MCF 10A (cell line): ENCODE measurements at places on chromosomes 4 and X.

- peak; percentile 8 for DNase-seq
Measured at GRCh38 chr4:183832776-183833450, 72.2 kb upstream of the STOX2 start.

- DNase-seq, result no peak
Measured at GRCh38 chr4:83250687-83251446, 33.7 kb downstream of the COQ2 start.

- DNase-seq, result no peak
Measured at GRCh38 chr4:22814906-22815305, 122.2 kb downstream of the GBA3 start.

- peak; percentile 38 for DNase-seq
Measured at GRCh38 chr4:142282870-142283431, 563.1 kb downstream of the INPP4B start.

DNA sequence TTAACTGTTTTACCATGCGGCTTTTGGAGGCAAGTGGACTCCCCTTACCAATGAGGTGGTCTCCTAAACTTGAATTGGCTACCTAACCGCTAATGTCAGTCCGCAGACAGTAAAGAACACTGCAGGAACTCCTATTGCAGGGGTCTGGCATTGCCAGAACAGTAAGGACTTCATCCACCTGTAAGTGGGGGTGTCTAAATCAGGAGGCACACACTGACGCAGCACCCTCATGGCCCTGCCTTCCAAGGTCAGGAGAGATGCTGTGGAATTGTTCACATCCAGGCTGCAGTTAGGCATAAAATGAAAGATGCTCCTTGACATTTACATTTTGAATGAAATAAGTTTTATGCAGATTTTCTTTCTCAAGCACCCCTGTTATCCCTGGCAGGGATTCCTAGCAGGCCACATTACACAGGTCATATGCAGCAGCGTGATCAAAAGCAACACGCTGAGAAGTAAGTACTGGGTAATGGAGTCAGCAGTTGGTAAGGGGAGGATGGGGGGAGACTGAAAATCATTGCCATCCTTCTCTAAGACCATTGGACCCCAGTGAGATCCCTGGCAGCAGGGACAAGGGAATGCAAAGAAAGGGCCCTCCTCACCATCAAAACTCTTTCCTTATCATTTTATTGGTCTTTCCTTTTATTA, 3.8 kb downstream of the PPARGC1A start:
- no peak for DNase-seq

- DNase-seq, result no peak
Measured at GRCh38 chr4:31111790-31112189, 391.6 kb downstream of the PCDH7 start.

DNA sequence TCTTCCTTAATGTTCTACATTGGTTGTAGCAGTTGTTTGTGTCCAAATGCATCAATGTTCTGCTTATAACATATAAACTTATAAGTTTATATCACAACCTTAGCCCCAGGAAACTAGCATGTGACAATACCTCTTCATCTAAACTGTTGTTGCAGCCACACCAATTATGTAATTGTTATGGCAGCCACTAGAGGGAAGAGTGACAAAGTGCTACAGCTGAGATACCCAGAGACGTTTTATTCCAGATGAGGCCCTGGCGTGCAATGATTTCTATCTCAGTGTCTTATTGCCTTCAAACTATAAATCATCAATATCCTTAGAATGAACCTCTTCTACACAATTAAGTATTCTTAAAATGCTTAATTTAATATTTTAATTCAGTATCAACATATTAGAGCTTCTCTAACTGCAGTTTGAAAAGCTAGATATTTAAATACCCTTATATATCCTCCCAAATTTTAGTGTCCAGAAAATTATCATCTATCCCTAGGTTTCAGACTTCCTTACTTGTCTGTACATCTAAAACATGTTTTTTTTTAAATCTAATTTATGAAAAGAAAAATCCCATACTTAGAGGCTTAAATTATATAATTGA, 171.6 kb downstream of the PCDH10 start:
- peak; percentile 51 for DNase-seq

DNA sequence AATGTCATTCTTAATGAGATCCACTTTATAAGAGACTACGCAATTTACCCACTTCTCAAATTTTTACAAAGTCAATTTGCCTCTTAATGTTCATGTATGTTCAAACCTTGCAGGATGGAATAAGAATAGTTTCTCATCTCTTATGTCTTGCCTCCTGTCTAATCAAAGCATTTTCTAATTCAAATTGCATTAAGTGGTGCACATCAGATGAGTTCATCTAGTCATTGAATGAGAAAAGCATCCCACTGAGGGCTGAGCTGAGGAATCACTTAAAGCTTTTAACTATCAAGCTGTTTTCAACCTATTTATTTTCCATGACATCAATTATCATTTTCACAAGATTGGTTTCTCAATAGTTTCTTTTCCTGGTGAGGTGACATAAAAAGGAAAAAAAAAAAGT, 1964.0 kb downstream of the PCDH7 start:
- DNase-seq, result no peak
